ENCODE measurements at places on chromosomes 1 and 21. TPM values are rescaled to one million over a fixed set of nuclear protein-coding genes. Genes with fewer than 3 reads are reported as not detected.

- no peak for DNase-seq
- H3K36me3 ChIP-seq, result no peaks in the 10 kb centered on the region
- H3K27ac ChIP-seq, result no peak overlapping the region
- no peaks in the 10 kb centered on the region for H3K27me3 ChIP-seq
- H3K4me3 ChIP-seq, result no peak overlapping the region
- H3K4me1 ChIP-seq, result peaks cover 5% of the 10 kb centered on the region
Observed at GRCh38 chr21:45352621-45353139, 52.3 kb upstream of the COL18A1 start.

DNA sequence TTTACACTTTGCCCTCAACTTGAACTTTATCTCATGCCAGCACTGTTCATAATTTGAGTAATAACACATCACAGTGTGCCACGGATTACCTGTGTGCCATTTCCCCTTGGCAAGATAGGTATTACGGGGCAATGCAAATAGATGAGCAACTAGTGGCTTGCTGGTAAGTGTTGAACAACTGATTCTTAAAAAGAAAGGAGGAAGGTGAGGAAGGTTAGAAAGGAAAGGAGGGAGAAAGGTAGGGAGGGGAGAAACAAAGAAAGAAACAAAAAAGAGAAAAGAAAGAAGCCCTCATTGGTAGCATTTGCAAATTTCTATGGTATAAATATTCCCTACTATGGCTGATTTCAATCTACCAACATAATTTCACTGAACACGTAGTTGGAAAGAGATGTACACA is 118.2 kb upstream of the OLIG2 start:
- H3K4me3 ChIP-seq, result no peak overlapping the region
- no peak for DNase-seq
- H3K27ac ChIP-seq, result no peak overlapping the region

GRCh38 chr1:100847361-100848082 is 47.1 kb downstream of the EXTL2 start:
- H3K36me3 ChIP-seq, result no peaks in the 10 kb centered on the region
- H3K4me3 ChIP-seq, result no peak overlapping the region
- H3K27me3 ChIP-seq, result peaks cover 12% of the 10 kb centered on the region
- no peaks in the 10 kb centered on the region for H3K4me1 ChIP-seq
- no peak overlapping the region for H3K27ac ChIP-seq

DNA sequence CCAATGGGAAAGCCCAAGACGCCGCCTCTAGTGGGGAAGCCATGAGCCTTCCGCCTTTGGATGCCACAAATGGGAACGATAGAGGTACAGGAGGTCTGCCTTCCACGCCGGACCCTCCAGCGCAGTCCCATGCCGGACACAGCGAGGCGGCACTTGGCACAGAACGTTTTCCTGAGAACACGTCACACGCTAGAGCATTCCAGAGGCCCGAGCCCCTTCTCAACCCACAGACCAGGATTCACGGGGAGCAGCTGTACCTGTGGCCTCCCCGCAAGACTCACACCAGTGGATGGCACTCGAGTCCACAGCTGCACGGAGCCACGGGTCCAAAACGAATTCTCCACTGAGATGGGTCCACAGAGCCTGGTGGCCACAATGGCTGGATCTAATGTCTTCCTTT is 31.5 kb upstream of the RIPK4 start:
- H3K36me3 ChIP-seq, result peaks cover 44% of the 10 kb centered on the region
- H3K4me3 ChIP-seq, result no peak overlapping the region
- DNase-seq, result no peak
- no peaks in the 10 kb centered on the region for H3K4me1 ChIP-seq

MSH4 gene
- 0.43 TPM for total RNA-seq

GUCA2B gene
- not detected for total RNA-seq

Data from T-cell (primary cell).